ENCODE measurements at places on chromosomes 3 and 15.

DNA sequence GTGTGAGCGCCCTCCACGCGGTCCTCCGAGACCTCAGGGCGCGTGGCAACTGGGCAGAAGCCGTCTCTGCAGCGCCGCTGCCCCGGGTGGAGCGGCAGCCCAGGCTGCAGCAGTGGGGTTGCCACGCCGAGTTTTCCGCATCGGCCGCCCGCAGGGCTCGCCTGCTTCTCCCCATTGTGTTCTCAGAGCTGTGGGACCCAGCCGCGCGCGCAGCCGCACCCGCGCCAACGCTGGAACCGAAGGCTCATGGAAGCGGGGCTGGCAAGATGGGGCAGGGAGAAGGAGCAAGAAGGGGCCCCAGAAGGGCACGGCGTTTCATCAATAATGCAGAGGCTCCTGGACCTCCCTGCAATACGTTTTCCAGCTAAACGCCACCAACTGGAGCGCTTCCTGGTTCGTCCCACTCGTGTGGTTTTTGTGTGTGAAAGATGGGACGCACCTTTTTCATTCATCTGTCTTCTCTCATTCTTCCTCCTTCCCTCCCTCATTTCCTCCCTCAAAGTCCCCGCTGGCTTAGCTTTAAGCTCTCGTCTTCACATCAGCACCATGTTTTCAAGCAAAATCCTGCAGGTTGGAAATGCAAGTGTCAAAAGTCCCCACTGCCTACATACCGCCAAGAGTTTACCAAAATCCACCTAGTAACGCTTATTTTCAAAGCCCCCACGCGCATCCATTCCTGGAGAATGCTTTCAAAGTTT lies 1.2 kb downstream of the ROBO1 start:
- no peak for DNase-seq

DNA sequence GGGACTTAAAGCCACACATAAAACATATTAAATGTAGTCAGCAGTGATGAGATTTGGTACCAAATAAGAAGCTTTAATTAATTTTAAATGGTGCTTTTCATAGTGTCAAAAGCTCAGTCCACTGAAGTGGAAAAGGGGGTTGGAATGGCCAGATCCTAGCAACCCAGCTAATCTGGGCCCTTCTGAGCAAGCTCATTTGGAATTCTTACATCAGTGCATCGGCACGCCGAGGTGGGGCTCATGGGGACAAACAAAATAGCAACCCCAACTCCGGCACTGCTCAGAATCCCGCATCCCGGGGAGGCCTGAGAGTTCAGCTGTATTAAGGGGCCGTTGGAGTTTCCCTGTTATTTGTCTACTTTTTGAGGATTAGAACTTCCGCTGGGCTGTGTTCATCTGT lies 526.4 kb downstream of the SOX2 start:
- DNase-seq, result no peak

DNA sequence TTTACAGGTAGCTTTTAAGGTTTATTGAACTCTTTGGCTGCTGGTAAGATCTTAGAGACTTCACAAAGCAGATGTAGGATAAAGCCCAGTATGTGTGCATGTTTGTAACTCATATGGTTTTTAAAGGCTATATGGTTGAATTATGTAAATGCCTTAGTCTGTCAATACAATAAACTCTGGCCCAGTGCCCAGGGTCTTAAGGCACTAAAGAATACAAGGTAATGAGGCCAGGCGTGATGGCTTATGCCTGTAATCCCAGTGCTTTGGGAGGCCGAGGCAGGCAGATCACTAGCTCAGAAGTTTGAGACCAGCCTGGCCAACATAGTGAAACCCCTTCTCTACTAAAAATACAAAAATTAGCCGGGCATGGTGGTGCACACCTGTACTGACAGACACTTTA lies 170.3 kb upstream of the CGNL1 start:
- DNase-seq, result no peak

DNA sequence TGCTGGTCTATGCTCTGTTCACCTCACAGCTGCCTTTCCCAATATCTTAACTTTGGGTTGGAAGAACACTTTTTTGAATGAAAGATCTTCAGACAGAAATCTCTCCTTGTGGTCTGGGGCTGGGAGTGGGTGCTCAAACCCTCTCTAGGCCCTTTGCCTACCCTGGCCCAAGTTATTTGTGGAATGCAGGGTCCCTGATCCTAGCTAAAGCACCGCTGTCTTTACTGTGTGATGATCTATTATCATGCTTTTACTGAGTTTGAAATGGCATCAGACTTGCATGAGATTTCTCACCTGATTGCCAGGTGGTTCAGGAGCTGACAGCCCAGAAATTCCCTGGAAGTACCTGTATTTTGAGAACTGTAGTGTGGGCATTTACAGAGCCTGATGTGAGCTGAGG lies 412.7 kb upstream of the ONECUT1 start:
- no peak for DNase-seq

DNA sequence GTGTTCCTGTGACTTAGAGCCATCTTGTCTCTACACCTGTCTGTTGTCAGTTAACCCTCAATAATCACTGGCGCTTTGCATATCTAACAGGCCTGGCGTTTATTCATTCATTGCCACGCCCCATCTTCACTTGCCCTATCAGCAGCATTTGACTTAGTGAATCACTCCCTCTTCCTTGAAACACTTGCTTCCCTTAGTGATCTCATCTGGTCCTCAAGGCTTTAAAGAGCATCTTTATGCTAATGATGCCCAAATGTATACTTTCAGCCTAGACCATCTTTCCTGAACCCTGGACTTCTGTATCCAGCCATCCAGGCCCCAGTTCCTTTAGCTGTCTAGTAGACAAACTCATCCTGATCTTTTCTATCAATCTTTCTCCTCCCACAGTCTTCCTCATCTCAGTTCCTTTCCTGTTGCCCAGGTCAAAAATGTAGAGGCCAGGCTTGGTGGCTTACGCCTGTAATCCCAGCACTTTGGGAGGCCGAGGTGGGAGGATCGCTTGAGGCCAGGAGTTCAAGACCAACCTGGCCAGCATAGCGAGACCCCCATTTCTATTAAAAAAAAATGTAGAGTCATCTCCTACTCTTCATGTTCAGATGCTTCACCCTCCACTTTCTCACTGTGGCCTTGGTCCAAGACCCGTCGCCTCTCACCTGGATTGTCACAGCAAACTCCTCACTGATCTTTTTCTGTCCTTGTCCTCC lies 1.4 kb upstream of the IGDCC4 start:
- DNase-seq, result no peak

DNA sequence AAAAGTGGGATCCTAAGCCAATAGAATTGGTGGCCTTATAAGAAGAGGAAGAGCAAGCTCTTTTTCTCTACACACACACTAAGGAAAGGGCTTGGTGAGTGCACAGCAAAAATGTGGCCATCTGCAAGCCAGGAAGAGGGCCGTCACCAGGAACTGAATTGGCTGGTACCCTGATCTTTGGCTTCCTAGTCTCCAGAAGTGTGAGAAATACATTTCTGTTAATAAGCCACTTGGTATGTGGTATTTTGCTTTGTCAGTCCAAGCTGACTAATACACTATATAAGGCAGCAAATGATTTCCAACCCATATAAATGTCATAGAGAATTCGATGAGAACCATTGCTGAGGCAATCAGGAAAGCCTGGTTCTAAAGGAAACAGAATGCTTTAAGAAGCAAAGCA lies 816.3 kb upstream of the SEMA6D start:
- no peak for DNase-seq

DNA sequence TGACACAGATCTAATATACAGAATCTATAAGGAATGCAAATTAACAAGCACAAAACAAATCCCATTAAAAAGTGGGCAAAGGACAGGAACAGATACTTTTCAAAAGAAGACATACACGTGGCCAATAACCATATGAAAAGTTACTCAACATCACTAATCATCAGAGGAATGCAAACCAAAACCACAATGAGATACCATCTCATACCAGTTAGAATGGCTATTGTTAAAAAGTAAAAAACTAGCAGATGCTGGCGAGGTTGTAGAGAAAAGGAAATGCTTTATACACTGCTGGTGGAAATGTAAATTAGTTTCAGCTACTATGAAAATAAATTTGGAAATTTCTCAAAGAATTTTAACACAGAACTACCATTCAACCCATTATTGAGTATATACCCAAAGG lies 50.7 kb downstream of the ADAMTS17 start:
- no peak for DNase-seq

DNA sequence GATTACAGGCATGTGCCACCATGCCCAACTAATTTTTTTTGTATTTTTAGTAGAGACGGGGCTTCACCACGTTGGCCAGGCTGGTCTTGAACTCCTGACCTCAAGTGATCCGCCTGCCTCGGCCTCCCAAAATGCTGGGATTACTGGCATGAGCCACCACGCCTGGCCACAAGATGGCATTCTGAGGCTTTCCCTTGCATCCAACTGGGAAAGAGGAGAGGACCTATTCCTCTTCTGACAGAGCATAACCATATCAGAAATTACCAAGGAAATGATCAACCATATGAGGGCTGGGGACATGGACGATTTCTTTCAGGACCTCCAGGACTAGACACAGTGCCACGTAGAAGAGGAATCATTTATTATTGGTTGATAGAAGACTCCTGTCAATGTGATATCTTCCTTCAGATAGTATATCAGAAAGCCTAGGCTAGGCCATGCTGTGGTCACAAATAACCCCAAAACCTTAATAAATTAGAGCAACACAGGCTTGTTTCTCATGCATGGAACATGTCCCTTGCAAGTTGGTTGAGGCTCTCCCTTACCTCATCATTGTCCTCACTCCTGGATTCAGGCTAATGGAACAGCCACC lies 372.3 kb upstream of the IL12A start:
- no peak for DNase-seq

DNA sequence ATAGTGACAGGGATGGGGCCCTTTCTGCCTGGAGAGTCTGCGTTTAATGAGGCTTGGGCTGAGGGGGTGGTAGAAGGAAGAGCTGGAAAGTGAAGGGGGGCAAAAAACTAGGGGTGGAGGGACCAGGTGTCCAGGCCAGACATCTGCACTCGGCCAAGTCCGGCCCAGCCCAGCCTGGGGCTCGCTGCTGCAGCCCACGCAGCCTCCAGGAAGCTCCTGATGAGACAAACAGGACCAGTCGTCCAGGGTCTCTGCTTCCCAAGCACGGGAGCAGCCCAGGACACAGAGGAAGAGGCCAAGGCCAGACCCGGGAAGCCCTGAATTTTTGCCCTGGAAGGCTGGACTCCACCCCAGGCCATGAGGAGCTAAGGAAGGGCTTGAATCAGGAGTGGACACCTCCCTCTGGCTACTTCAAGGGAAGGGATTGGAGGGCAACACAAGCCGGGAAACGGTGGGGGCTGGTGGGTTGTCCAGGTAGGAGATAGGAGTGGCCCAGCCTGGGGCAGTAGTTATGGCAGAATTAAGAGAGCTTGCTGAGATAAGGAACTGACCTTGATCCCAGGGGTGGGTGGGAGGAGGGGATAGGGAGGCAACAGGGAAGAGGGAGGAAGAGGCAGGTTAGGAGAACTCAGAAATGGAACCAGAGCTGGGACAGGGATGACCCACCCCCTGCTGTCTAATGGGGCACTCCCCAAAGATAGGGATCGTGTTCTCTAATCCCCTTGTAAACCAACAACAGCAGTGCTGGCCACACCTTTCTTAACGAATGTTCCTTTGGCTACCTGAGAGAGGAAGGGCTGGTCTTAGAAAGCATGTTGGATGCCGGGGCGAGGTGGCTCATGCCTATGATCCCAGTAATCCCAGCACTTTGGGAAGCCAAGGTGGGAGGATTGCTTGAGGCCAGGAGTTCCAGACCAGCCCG lies 89.5 kb downstream of the ANP32A start:
- DNase-seq, result no peak

DNA sequence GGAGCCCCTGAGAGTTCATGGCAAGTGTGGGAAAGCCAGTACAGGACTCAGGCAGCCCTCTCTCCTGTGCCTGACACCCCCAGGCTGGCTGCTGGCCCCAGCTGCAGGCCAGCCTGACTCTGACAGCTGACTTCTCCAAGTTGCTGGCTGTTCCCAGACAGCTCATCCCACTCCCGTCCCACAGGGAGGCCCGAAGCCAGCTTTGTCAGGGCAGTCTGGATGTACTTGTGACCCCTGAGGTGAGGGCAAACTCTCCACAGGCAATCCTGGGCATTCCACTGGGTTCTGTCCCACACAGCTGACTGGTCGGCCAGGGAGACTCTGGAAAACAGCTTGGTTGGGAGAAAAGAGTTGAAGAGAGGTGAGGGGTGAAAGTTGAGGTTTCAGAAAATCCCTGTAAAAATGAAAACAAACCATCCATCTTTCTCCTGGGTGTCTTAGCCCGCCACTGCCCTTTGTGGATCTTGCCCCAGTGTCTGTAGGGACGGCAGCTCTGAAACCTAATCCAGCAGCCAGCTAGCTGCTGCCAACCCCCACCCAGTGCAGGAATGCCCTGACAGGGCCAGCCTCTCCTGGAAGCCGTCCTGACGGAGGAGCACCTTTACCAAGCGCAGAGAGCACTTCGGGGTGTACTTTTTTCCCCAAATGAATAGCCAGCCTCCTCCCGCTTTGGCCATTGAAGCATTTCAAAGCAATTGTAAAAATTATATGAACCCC lies 87.9 kb downstream of the DNAJB8 start:
- no peak for DNase-seq

- no peak for DNase-seq
These were observed 73.8 kb downstream of the MB21D2 start for GRCh38 chr3:192843723-192844485.

- DNase-seq, result no peak
These were observed 101.4 kb upstream of the TRIM42 start for GRCh38 chr3:140576449-140576848.

- DNase-seq, result no peak
These were observed 9.7 kb upstream of the CRBN start for GRCh38 chr3:3189102-3189727.

GRCh38 chr3:14518432-14518802 lies 21.7 kb downstream of the GRIP2 start:
- DNase-seq, result no peak

DNA sequence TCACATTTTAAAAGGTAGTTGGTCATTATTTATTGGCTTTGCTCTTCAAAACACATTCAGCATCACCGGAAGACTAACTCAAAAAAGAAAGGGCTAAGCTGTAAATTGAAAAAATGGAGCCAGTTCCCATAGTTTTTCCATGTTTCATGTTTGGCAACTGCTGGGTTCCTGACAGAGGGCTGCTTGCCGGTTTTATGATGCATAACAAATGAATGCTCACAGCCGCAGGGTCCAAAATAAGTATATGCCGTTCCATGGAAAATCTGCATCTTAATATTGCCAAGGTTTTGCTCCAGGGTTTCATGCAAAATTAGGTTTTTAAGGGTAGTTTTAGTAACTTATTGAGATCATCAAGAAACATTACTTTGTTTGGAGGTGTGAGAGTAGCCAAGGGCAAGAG lies 15.8 kb downstream of the SLC12A1 start:
- DNase-seq, result no peak

DNA sequence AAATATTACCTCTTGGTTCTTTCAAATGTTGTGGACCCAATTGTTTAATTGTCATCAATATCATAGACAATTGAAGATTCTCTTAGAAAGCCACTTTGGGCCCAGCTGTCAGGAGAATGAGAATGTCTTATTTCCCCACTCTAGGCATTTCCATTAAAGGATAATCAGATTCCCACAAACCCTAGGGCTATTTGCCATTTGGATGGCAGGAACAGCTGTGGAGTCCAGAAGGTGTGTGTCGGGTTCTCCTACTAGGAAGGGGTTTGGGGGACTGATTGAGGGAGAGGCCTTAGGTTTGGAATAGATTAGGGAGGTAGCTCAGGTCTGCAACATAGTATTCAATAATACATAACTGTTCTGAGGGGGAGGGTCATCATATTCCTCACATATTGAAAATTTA lies 35.2 kb upstream of the PLSCR5 start:
- no peak for DNase-seq
